Putamen (tissue), 1 donor: ENCODE measurements at places on chromosomes 5 and 9.

DNA sequence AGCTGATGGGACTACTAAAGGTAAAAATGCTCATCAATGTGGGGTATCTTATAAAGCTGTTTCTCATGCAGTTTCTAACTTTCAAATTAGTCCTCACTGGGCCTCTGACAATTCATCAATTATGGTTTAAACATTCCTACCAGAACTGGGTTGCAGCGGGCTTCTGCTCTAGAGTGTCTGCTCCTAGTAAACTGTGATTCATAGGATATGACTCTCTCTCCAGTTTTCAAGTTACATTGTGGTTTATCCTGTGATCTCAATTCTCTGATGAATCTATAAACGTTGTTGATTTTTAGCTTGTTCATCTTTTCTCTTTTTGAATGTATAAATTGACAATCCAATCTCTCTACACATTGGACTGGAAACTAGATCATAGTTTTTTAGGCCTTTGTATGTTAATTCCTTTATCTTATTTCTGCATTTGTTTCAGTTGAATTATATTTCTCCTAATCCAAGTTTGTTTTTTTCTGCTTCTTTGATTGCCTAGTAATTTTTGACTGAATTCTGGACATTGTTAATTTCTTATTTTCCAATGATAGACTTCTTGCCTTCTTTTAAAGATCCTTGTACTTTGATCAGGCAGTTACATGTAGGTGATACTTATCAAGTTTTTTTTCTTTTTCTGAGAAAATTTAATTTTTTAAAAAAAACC is 822.6 kb downstream of the TLE1 start:
- no peak for DNase-seq

DNA sequence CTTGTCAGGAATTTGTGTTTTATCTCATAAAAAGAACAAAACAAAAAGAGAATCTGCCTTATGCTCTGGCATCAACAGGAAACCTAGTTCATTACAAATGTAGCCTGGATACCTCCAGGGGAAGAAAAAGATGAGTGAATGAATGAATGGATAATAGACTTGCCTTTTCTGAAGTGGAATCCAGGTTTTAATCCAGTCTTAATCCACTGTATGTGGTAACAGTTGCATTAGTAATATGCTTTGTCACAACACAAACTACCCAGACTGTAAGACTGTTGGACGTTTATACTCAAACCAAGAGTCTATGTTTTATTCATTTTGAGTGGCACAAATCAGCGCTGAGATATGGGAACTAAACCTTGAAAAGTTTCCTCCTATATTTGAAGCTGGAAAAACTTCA is 32.1 kb upstream of the MAP3K1 start:
- DNase-seq = no peak

DNA sequence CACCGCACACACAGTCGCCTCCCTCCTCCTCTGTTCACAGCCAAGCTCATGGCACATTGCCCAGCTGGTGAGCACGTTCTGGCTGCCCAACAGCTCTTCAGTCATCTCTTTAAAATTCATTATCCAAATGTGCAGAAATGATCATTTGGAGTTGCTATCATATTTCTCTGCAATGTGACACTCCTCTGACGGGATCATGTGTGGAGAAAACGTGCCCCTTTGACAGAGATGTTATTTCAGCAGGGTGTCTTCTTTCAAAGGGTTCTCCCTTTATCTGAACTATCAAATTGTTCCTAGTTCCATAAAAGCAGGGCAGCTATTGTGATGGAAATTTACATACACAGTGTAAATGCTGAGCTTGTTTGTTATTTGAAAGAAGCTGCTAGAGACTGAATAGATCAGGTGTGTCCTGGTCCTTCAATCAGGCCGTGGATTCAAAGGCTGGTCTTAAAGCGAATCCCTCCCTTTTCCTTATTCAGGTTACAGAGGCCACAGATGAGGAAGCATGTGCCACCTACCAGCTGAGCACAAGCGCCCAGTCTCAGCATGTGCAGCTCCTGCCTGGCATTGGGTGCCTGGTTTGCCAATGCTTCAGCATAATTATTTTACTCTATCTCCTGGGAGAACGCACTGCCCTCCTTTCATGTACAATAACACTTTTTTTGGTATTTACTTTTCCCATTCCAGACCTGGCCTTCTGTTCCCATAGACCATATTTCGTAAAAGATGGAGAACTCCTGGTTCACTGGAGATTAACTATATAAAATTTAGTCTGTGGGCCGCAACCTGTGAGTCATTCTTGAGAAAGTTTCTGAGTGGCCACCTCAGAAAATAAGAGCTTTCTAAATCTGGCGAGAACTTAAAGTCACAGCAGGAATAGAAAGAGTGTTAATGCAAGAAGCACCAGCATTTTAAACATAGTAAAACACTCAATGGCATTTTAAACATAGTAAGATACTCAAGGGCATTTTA is 433.7 kb downstream of the ENC1 start:
- DNase-seq = peak; percentile 37

- no peak for DNase-seq
These were observed 57.8 kb downstream of the TENT4A start for GRCh38 chr5:6770826-6771607.

GRCh38 chr5:147560718-147561331 is 51.0 kb upstream of the DPYSL3 start:
- no peak for DNase-seq

DNA sequence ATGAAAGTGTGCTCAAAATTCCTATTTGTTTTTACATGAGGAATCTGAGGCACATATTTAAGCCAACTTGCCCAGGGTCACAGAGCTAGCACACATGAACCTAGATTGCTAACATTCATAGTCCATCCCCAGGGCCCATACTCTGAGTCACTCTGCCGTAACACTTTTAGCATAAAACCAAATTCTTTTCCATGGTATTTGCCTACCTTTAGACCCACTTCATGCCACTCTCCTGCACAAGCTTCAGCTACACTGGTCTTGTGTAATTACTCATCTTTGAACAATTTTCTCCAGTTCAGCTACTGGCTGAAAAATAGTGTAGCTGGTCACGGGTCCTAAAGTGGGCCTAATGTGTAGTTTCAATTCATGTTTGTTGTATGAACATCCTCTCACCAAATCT is 200.7 kb downstream of the SLC12A2 start:
- DNase-seq = no peak

- no peak for DNase-seq
These were observed 26.2 kb downstream of the ENTREP1 start for GRCh38 chr9:69351227-69351626.

GRCh38 chr9:93635186-93636107 is 59.1 kb downstream of the PHF2 start:
- DNase-seq = no peak

DNA sequence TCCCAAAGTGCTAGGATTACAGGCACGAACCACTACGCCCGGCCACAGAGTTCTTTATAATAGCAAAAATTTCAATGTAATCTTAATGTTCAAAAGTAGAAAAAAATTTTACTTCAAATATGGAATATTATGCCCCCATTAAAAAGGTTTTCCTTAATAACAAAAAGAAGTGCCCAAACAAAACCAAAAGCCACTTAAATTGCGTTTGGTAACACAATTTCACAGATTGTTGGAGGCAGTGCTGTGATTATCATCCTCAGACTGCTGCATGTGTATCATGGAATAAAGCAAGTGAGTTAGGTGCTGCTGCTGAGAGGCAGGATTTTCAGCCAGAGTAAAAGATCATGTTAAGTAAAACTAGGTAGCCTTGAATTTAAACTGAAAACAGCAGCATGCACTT is 132.7 kb downstream of the COL23A1 start:
- no peak for DNase-seq

DNA sequence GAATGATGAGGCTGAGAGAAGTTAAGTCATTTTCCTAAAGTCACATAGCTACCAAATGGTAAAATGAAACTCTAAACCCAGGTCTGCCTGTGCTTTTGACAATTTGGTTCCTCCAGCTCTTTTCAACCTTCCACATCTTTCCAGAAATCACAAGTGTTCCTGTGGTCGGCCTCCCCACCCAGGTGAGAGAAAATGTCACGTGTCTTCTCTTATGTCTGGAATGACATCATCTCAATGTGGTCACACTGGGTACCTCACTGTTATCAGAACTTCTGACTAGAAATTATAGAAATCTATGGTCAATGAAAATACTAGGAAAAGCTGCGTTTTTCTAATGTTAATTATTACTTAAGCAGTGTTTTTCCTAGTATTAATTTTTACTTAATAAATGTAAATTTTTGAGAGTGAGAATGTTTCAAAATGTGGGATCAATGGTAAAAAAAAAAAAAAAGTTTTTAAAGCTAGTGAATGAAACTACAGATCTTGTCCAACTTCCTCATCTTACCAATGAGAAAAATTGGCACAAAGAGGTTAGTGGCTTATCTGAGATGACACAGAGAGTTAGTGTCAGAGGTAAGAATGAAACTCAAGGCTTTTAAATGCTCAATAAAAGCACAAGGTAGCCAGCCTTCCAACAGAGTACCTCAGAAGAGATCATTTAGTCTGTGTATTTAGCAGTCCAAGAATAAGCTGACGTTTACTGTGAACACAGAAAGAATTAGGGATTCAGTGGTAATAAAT is 228.7 kb upstream of the NR4A3 start:
- no peak for DNase-seq
